ENCODE measurements at places on chromosomes 6 and 20.
A peak's percentile ranks its signal among the peaks of the same experiment; 100 is the strongest.

- DNase-seq: no peak
Observed at GRCh38 chr20:38406476-38406875, 28.7 kb downstream of the SNHG17 start.

DNA sequence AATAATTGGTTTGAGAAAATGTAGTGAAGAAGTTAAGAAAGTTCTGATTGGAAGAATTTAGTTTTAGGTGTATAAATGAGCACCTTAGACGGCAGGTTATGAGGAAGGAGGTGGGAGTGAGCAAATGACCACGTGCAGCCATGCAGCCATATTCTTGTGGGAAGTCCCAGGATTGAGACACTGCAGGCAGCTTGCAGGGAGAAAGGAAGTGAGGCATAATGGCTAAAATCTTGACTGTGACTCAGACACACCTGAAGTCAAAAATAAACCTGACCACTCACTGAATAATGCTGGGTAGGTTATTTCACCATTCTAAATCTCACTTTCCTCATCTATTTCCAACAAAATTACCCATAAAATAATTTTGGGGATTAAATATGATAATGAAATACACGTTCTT, 16.6 kb downstream of the DSE start:
- DNase-seq: peak; percentile 88

- DNase-seq: no peak
Observed at GRCh38 chr6:42419490-42420280, 32.0 kb downstream of the TRERF1 start.

- DNase-seq: peak; percentile 54
Observed at GRCh38 chr6:34056305-34057108, 89.4 kb downstream of the GRM4 start.

DNA sequence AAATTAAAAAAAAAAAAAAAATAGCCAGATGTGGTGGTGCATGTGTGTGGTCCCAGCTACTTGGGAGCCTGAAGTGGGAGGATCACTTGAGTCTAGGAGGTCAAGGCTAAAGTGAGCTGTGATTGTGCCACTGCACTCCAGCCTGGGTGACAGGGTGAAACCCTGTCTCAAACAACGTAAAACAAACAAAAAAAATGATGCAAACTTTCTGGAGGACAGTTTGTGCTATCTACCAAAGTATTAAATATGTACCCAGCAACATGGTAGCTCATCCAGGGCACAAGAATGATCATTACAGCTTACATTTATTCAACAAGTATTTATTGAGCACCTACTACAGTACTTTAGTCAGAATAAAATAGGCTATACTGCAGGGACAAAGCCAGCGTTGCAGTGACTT, 40.4 kb upstream of the PTPN1 start:
- DNase-seq: no peak

GRCh38 chr6:72363844-72364740, 257.8 kb upstream of the KCNQ5 start:
- DNase-seq: peak; percentile 97

DNA sequence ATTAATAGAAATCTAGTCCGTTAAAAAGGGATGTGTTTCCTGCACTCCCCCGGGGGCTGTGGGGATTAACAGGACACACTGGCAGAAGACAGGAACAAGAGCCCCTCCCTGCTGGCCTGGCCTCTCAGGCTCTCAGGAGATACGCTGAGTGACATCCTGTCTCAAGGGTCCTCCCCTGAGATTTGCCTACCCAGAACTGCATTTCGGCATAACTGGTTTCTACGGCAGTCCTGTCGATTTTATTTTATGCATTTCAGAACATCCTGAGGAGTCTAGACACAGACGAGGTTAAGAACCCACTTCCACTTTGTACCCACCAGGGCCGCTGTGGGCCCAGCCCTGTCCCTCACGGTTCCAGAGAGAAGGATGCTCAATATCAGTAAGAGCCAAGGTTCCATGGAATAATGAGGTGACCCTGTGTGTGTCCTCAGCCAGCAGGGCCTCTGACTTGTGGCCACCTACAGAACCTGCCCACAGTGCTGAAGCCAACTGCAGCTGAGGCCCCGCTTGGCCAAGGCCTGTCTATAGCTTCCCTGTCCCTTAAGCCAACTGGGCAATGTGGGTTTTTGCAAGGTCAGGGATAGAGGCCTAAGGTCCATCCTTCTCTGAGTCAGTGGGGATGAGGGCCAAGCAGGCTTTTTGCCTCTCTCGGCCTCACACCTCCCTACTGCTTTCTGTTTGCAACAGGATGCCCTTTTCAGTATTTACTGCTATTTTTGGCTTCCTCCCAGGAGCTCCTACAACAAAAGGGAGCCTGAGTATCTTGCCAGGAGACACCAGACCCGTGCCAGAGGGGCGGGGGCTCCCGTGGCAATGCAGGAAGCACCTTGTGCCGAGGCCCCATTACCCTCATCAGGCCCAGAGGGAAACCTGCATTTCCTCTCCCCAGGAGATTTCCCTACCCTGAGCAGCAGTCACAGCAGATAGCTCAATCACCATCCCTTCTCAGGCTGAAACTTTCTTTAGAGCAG, 14.7 kb downstream of the UQCC2 start:
- DNase-seq: peak; percentile 57

GRCh38 chr6:14822679-14823078, 423.2 kb upstream of the JARID2 start:
- no peak for DNase-seq

GRCh38 chr6:9467741-9468140, 947.1 kb downstream of the TFAP2A start:
- DNase-seq: peak; percentile 57

GRCh38 chr6:1558388-1558787, 51.3 kb upstream of the FOXC1 start:
- DNase-seq: no peak

GRCh38 chr6:107816818-107817217, 7.3 kb downstream of the SCML4 start:
- DNase-seq: no peak

- DNase-seq: no peak
Observed at GRCh38 chr20:24991897-24992486, 559 bp downstream of the APMAP start.

GRCh38 chr20:42779216-42779615, 410.5 kb downstream of the PTPRT start:
- DNase-seq: no peak

GRCh38 chr6:43707767-43708166, 20.2 kb upstream of the MRPS18A start:
- no peak for DNase-seq

- DNase-seq: peak; percentile 20
Observed at GRCh38 chr6:118748311-118749062, 97.1 kb upstream of the CEP85L start.

DNA sequence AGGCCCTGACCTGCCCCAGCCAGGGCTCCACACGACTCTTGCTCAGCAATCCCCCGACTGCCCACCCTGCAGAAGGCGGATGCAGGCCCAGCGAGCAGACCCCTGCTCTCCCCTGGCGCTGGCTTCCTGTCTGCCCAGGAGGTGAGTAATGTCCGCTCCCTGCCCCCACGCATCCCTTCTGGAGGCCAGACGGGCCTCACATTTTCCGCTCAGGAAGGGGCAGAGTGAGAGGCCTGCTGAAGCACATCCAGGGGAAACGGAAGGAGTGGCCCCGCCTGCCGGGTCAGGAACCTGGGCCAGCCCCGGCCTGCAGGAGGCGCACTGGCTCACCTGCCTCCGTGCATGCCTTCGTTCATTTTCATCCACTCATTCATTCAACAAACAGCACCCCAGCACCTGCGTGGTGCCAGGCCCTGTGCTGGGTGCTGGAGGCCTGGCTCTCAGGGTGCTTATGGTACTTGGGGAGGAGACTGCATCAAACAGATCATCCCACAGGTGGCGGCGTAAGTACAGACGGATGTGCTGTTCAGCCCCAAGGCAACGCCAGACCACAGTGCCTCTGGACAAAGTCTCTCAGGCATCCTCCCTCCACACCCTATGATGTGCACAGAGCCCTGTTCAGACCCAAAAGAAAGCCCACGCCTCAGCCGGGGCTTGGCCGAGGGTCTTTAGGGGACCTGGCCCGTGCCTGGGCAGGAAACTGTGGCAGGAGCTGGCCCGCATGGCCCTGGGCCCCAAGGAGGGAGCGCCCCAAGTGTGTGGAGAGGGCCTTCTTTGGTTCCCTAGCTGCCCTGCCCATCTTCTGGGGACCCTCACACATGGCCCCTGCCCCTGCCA, 112.1 kb downstream of the ASXL1 start:
- DNase-seq: peak; percentile 37

DNA sequence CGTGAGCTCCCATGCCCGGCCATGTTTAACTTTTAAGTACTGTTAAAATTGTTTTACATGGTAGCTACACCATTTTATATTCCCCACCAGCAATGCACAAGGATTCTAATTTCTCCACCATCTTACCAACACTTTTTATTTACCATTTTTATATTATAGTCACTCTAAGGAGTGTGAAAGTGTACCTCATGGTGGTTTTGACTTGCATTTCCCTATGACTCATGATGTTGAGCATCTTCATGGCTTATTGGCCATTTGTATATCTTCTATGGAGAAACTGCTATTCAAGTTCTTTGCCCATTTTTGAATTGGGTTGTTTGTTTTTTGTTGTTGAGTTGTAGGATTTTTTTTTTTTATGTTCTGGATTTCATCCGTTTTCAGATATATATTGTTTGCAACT, 15.6 kb upstream of the BPHL start:
- no peak for DNase-seq

GRCh38 chr6:3625149-3625979, 126.1 kb downstream of the PXDC1 start:
- DNase-seq: no peak

DNA sequence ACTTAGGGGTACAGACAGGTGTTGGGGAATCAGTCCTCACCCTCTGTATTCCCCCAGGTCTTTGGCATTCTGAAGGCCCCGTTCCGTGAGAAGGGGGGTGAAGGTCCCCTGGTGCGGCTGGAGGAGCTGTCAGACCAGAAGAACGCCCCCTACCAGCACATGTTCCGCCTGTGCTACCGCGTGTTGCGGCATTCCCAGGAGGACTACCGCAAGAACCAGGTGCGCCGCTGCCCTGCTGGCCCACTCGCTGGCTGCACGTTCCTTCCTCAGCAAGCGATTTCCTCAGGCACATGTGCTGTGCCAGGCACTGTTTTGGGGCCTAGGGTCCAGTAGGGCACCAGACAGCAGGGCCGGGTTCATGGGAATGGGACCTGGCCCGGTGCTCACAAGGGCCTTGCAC, 44.4 kb downstream of the UQCC2 start:
- DNase-seq: no peak

DNA sequence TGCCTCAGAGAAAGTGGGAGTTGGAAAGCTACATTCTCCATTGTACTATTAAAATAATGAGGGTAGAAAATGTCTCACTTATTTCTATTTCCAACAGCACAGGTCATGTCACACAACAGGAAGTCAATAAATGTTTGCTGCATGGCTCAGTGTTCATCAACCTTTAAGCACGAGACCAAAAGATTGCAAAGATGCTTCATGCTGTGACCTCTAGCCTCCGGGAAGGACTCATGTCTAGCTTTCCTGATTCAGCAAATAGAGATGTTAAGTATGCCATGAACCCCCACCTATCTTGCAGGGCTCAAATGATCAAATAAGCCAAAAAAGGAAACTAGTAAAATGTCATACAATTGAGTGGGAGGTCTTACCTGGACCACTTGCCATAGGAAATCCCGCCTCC, 57.4 kb downstream of the NCOA6 start:
- peak; percentile 88 for DNase-seq

- no peak for DNase-seq
Observed at GRCh38 chr6:21902628-21903169, 309.1 kb downstream of the SOX4 start.

DNA sequence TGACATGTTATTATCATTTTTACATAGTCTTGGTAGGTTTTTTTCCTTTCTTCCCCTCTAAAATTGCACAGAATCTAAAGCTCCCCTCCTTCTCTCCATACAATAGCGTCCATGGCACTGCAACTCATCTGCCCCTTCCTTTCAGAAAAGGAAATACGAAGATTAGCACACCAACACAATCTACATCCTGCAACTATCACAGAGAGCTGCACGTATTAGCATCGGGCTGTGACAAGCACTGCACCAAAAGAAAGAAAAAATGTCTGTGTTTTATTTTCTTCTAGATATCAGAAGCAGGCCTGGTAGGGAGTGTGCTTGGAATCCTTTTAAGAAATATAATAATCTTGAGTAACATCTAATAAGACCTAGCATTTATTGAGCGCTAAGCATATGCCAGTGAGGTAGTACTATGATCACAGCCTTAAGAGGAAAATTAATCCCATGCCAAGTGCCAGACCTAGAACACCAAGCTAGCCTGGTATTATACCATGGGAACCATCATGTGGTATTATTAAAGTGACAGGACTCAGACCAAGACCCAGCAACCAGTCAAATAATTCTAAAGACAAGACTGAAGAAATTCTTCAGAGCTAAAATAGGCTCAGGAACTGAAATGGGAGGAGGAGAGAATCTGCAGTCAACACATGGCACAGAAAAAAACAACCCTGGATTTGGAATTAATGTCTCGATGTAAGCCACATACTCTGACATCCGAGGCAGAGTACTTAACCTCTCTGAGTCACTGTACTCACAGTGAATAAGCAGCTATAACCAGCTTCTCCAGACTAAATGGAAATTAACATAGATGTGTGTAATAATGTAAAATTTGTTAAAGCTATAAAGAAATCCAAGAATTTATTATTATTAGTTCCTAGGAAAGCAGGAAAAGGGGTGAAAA, 124.3 kb downstream of the IPCEF1 start:
- peak; percentile 9 for DNase-seq

- no peak for DNase-seq
Observed at GRCh38 chr6:144811140-144811539, 526.0 kb downstream of the UTRN start.

DNA sequence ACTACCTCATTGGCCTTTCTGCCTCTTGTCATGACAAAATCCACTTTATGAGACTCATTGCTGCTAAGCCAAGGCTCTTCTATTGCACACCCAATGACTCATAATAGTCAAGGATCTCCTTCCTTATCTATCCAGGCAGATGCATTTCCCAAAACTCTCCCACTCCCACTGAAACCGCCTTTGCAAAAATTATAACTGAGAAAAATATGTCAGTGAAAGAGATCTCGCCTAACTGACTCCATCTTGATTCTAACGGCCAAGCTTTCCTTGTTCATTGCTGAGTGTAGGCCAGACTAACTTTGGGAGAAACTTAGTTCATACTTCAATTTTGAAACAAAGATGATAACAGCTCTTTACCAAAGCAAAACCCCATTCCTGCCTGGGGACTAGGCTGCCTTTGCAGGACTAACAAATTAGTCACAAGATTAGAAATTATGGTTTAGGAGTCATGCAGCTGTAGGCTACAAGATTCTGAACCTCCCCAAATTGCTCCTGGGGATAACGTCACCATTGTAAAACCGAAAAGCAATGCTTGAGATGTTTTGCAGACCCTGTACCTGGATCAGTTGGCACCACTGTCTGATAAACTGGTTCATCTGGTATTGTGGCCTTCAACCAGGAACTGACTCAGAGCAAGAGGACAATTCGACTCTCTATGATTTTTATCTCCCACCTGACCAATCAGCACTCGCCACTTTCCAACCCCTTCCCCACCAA, 47.1 kb downstream of the HAO1 start:
- DNase-seq: no peak

All from HCEC 1CT (cell line).